ENCODE measurements at places on chromosomes 11 and 22.

GRCh38 chr11:105720096-105720495 lies 110.2 kb downstream of the GRIA4 start:
- DNase-seq, result no peak

GRCh38 chr11:70111269-70112016 lies 33.3 kb downstream of the ANO1 start:
- no peak for DNase-seq

- no peak for DNase-seq
These were observed 3.3 kb upstream of the CD6 start for GRCh38 chr11:60968223-60968622.

- DNase-seq, result peak; percentile 67
These were observed 21.4 kb upstream of the PANX2 start for GRCh38 chr22:50148991-50149721.

DNA sequence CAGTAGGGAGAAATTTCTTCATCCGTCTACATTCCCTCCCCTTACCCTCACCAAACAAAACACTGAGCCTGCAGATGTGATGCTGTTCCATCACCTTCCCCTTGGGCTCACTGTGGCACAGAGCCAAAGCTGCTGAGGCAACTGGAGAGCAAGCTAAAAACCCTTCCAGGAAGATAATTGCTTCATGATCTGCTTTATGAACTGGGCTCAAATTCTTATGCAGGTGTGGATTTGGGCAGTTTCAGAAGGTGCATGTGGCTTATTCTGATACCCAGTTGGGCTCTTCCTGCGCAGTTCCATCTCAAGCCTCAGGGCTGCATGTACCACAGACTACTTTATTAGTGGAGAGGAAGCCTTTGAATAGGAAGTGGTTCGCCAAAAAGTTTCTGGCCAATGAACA lies 58.3 kb downstream of the AAMDC start:
- DNase-seq, result no peak

DNA sequence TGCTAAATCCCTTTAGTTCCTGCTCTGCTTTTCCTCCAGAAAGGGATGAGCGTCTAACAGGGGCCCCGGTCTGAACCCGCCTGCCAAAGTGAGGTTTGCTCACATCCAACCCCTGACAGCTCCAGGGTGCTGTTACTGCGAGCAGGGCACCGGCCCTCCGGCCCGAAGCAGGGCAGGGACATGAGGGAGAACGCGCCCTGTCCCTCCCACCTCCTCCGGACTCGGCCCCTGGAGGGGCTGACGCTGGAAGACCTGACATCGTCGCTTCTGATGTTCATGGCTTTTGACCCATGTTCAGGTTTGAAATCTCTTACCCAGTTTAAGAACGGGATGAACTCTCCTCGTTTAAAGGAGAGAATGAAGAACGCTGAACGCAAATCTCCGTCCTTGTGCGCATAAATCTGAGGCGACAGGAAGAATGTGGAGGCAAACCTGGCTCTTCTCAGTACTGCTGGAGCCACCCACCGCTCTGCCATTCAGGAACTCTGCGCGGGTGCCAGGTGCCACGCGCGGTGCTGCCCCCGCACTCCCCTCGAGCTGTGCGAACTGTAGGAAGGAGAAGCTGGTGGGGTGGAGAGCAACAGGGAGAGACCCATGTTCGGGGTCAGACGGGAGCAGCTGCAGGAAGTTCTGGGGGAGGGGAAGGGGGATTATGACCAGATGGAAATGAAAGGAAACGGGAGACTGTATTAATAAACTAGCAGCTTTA lies 826 bp upstream of the EEF1G start:
- no peak for DNase-seq

DNA sequence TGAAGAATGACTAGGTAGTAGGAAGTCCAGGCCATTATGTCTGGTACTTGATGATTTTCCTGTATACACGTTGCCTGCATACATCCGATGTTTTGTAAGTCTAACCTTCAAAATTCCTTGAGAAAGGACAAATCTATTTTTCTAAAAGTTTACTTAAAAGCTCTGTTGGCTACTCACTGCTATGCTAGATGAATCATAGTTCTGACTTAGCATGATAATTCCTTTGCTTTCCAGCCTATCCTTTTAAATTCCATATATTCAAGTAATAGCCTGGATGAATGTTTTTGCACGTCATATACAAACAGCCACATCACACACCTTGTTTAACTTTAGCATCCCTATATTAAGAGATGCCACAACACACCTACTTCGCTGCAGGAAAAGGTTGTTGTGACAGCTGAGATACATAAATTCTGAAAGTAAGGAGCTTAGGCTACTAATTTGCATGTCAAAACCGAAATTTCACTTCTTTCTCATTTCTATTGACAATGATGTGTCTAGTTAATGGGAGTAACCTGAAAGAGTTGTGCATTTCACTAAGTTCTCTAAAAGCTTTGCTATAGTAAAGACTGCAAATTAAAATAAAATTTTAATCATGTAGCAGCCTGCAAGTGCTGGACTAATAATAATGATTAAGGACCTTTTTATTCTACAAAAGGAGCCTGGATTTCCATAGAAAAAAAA lies 1116.4 kb downstream of the JRKL start:
- DNase-seq, result no peak

GRCh38 chr11:88404391-88404790 lies 66.9 kb upstream of the CTSC start:
- DNase-seq, result no peak

DNA sequence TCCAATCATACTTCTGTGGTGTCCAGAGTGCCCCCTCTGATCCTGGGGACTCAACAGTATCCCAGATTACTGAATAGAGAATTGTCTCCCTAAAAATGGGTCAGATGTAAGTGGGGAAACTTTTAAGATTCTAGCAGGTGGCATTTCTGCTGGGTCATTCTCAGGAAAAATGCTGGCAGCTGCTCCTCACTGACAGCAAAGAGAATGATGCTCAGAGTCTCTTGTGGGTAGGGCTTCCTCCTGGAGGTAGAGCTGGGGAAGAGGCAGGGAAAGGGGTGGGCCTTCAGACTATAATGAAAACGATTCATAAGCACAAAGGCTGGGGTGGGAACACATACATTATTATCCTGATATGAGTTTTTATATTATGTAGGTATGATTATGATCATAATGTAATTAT lies 647.2 kb downstream of the NELL1 start:
- no peak for DNase-seq

- DNase-seq, result no peak
These were observed 56.9 kb downstream of the ABTB2 start for GRCh38 chr11:34300926-34301295.

GRCh38 chr11:28657378-28658030 lies 549.3 kb downstream of the METTL15 start:
- no peak for DNase-seq
